ENCODE measurements at places on chromosomes 3 and 15.

DNA sequence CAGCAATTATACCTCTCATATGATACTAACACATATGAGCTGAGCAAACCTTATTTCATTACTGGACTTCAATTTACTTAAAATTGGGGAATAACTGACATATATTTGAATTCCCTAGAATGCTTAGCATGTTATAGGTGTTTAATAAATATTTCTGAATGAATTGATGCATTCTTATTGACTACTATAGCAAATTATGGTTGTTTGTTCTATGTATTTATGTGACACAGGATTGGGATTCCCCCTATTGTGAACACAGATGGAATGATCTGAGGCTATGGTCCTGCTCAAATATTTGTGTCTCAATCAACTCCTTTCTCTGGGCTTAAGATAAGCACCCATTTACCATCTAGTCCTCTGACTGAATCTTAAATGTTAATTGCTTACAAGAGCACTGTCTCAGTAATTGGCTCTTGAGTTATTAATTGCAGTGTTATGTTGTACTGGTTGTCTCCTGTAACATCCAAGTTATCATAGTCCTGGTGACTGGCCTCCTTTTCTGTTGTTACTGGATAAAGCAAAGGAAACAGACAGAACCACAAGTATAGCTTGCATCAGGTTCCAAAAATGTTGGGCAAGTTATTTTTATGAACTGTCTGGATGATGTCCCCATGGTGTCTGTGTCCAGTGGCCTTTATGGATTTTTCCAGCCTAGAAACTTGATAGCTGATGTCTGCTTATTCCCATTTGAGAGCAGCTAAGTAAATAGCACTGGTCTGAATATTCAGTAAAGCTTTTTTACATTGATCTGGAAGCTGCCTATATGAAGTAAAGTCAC, 2.3 kb upstream of the UACA start:
- no peak for DNase-seq

GRCh38 chr3:76872999-76873398, 166.9 kb upstream of the ROBO2 start:
- DNase-seq, result no peak

DNA sequence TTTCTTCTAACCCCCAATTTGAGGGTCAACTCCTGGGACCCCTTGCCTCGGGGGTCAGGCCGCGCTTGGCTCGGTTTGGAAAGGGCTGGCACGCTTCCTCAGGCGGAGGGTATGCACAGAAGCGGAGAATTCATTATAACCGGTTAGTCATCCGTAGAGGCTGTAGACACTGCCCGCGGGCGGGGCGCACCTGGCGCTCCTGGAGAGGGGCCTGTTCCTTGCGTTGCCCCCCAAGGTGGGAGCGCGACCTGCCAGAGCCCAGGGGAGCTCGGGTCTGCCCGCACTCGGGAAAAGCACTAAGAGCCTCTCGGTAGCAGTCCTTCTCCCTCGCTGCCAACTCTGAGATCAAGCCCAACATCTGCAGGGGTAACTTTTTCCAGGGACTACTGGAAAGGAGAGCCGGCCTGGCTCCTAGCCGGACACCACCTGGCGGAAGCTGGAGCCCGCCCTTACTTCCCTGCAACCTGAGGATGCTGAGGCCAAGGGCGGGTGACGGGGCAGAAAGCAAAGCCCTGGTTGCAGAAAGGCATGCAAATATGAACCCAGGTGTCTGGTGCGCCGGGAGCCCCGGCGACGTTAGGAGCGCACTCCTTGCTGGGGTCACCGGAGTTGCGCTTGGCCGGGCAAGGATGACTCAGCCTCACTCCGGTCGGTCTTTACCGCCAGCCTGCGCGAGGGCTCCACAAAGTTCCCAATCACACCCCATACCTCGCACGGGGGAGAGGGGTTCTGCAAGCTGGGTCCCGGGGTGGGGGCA, 1.5 kb upstream of the CACNA2D3 start:
- peak; percentile 48 for DNase-seq

- no peak for DNase-seq
Measured at GRCh38 chr15:29736744-29737020, 85.6 kb downstream of the TJP1 start.

- DNase-seq, result no peak
Measured at GRCh38 chr15:69209661-69210060, 49.2 kb downstream of the GLCE start.

DNA sequence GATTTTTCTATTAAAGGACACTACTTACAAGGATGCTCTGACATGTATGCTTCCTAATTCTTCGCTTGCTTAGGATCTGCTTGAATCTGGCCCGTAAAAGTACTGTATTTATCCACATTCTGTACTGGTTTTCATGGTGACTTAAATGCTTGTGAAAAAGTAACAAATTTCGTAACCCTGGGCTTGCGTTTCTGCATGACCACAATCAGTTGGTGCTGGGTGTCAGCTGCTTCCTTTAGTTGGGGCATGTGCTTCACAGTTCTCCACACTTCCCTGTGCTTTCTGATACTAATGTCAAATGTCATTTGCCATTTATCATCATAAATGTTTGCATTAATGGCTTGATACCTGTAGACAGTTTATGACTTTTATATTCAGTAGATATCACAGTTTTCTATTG, 218.4 kb upstream of the MLF1 start:
- DNase-seq, result no peak

GRCh38 chr3:195895078-195895860, 13.1 kb downstream of the TNK2 start:
- DNase-seq, result peak; percentile 45

- DNase-seq, result no peak
Measured at GRCh38 chr3:116663161-116664110, 46.1 kb upstream of the TUSC7 start.

DNA sequence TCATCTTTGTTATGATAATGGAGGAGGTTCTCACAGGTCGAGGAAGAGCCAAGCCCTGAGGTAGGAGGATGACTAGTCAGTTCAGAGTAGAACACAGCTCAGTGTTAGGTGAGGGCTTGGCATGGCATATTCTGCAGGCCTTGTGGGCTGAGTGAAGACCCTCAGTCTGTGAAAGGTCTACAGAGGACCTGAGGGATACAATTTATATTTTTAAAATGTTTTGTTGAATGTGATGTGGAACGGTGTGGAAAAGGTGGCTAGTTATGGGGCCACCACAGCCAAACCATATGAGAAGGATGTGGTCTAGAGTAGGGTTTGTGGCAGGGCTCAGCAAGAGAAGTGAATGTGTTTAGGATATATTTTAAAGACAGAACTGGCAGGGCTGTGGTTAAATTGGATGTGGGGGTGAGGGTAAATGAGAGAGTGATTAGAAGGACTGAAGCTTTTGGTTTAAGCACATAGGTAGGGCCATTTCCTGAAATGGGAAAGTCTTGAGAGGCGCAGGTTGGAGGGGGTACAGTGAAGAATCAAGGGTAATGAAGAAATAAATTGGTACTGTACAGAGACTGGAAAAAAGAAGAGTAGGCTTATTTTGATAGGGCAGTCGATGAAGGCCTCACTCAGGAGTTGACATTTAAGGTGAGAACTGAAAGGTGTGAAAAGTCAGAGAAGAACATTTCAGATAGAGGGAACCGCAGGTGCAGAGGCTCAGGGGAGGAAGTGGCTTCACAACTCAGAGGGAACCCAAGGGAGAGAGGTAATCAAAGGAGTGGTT, 60.5 kb downstream of the SPTSSB start:
- no peak for DNase-seq

DNA sequence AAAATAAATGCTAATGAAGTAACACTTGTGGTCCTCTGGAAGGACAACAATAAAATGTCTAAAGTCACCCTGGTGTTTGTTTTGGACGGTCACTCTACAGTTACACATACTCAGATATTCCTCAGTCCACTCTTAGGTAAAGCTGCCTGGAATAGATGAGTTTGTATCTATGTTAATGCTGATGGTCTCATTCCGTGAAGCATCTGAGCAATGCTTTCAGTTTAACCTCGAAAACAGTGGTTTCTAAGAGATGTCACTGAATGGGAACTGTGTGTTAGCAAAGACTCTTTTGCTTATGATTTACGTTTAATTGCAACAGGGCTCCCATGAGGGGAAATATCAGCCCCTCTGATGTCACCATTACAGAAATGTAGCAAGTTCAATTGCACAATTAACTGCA, 49.1 kb downstream of the FBN1 start:
- DNase-seq, result no peak

- DNase-seq, result no peak
Measured at GRCh38 chr3:183912895-183913579, 28.4 kb upstream of the PARL start.

GRCh38 chr15:59701880-59702279, 12.8 kb upstream of the BNIP2 start:
- DNase-seq, result no peak

GRCh38 chr3:47512416-47513124, 942 bp downstream of the ELP6 start:
- no peak for DNase-seq

- no peak for DNase-seq
Measured at GRCh38 chr15:91228383-91228782, 128.3 kb downstream of the SV2B start.

DNA sequence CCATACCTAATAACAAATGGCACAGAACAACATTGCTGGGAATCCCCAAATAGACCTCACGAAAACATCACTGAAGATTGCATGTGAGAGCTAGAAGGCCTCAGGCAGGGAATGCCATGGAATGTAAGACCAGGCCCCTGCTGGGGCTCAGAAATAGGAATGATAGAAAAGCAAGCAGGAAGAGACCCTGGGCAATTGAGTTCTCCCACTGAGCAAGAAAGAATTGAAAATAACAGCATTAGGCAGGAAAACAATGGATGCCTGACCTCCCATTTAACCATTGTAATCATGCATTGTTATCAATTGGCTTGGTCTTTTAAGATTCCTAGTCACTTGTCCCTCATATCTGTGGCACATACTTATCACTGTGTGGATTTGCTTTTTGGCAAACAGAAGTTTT, 581.6 kb downstream of the FHIT start:
- no peak for DNase-seq

DNA sequence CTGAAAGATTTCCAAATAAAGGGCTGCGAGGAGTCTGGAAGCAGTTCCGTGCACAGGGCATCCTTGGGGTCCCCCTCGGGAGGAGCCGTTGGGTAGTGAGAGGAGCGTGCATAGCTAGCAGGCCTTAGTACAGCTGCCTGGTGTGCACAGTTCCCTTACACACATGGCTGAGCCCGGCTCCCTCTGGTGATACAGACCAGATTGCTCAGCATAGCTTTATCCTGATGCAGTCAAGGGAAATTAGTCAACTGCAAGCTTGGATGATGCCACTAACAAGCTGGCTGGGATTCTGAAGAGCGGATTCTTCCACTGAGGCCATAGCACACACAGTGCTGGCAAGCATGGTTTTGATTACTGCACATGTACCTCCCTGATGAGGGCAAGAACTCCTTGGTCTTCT, 349.4 kb downstream of the LRTM1 start:
- DNase-seq, result no peak

GRCh38 chr15:43238671-43239131, 17.9 kb upstream of the EPB42 start:
- DNase-seq, result no peak

GRCh38 chr3:121994551-121994950, 27.5 kb downstream of the ILDR1 start:
- no peak for DNase-seq

DNA sequence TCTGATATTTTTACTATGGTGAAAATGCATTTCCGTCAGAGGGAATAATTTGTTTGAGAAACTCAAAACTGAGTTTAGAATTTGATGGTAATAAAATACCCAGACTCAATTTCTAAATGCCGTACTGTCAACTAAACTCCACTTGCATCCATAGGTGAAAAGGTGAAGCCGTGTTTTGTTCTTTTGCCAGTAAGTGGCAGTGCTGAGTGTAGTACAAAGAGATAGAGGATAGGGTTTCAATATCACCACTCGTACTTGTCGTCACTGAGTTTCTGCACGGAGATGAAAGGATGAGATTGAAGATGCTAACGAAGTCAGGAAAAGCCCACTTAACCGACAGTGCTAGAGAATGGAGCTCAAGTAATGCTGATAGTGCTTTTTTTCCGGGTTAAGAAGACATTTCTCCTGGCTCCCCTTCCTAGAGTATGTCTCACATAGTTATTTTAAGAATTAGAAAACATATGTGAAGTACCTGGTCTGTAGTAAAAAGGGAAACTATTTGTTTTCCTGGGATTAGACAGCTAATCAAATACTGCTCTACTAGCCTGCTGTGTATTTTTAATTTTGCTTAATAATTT, 345.1 kb downstream of the IL5RA start:
- peak; percentile 34 for DNase-seq

DNA sequence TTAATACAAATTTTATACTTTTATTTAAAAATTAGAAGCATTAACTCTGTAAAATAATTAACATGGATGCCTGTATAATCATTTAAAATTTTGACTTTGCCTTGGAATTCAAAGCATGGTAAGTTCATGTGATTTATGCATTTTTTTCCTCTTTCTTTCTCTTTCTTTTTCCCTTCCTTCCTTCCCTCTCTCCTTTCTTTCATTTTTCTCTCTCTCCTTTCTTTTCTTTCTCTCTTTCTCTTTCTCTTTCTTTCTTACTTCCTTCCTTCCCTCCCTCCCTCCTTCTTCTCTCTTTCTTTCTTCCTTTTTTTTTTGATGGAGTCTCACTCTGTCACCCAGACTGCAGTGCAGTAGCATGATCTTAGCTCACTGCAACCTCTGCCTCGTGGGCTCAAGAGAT, 53.8 kb upstream of the P3H2 start:
- no peak for DNase-seq

DNA sequence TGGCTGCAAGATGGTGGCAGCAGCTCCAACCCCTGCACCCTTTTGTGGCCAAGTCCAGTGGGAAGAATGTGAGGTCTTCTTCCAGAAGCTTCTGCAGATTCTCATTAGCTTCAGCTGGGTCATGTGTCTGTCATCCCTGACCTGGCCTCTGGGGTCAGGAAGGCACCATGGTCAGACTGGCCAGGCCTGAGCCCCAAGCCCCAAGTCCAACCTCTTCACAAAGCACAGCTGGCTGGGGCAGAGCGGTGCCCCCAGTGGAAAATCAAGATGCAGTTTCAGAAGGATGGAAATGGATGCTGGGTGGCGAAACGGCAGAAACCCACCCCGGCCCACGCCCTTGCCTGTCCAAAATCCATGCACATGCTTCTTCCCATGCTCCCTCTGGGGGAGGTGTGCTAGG, 15.9 kb upstream of the GATA2 start:
- DNase-seq, result no peak

GRCh38 chr3:154758109-154758868, 321.8 kb upstream of the MME start:
- no peak for DNase-seq

- no peak for DNase-seq
Measured at GRCh38 chr3:126446301-126446700, 29.4 kb downstream of the ZXDC start.

DNA sequence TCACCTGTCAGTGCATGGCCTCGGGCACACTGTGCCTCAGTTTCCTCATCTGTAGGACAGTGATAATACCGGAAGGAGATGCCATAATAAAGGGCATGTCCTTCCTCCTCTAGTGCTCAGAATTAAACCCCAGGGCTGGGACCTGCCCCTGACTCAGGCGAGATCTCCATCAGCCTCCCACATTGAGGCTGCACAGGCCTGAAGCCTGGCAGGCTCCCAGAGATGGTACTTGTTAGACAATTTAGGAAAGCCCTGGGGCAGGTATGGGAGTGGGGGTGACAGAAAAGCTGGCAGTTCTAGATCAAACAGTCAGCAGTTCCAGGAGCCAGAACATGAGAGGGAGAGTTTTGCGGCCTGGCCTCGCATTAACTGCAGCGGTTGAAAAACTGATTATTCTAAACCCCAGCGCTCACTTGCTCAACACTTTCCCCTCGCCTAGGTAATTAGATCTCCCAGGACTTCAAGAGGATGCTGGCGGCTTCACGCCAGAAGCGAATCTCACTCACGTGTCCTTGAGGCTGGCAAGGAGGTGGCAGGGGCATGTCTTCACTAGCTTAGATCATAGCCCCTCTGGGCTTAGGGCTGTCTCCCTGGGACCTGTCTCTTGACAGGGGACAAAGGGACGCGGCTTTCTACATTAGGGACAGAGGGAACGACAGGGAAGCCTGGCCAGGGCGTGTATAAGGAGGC, 73.1 kb downstream of the ATP2B2 start:
- no peak for DNase-seq
